ENCODE measurements at places on chromosomes 2 and 18. TPM values are rescaled to one million over a fixed set of nuclear protein-coding genes. Genes with fewer than 3 reads are reported as not detected.

Gene REG3G
- not detected for total RNA-seq

Gene KDSR
- total RNA-seq, result 31.0 TPM

Gene ACVR1C
- total RNA-seq, result 1.1 TPM

GRCh38 chr2:36560726-36561125 lies 37.2 kb downstream of the FEZ2 start:
- H3K36me3 ChIP-seq, result no peaks in the 10 kb centered on the region
- no peaks in the 10 kb centered on the region for H3K27me3 ChIP-seq
- no peak overlapping the region for H3K4me3 ChIP-seq
- H3K27ac ChIP-seq, result no peak overlapping the region

DNA sequence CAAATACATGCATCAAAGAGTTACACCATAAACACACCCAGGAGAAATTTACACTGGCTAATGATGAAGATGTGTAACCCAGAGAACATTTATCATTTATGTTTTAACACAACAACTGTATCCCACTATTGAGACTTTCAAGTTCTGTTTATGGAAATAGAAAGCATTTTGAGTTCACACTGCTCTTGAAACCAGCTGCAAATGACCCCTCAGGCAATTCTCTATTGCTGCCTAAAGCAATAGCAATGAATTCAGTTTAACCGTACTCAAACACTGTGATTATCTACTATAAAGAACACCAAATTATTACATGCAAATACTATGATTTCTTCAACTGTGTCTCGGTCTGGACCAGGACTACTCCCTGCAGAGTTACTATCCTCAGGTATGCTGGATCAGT lies 452.7 kb upstream of the NRXN1 start:
- H3K36me3 ChIP-seq, result no peaks in the 10 kb centered on the region
- DNase-seq, result no peak
- no peaks in the 10 kb centered on the region for H3K27me3 ChIP-seq
- no peak overlapping the region for H3K4me3 ChIP-seq

GRCh38 chr18:6039055-6039454 lies 143.7 kb upstream of the TMEM200C start:
- H3K4me3 ChIP-seq, result no peak overlapping the region
- no peaks in the 10 kb centered on the region for H3K36me3 ChIP-seq
- DNase-seq, result no peak
- H3K27ac ChIP-seq, result no peak overlapping the region
- H3K4me1 ChIP-seq, result no peaks in the 10 kb centered on the region

GRCh38 chr18:21291106-21291505 lies 49.1 kb downstream of the GREB1L start:
- peaks cover 4% of the 10 kb centered on the region for H3K4me1 ChIP-seq
- no peaks in the 10 kb centered on the region for H3K36me3 ChIP-seq
- H3K4me3 ChIP-seq, result no peak overlapping the region
- DNase-seq, result no peak

Data from GM23338 (cell line).